ENCODE measurements at places on chromosomes 12 and 14. TPM values are rescaled to one million over a fixed set of nuclear protein-coding genes. Genes with fewer than 3 reads are reported as not detected.

INTS13 gene
- total RNA-seq = 23.9 TPM

LRRC43 gene
- total RNA-seq = not detected

MARS1 gene
- 186 TPM for total RNA-seq

LRIG3 gene
- total RNA-seq = 5.1 TPM

ADAM21 gene
- total RNA-seq = not detected

LARP4 gene
- total RNA-seq = 38.4 TPM

TMPRSS12 gene
- not detected for total RNA-seq

RIPK3 gene
- total RNA-seq = not detected

TAS2R31 gene
- not detected for total RNA-seq

TTC9 gene
- 3.0 TPM for total RNA-seq

KCNH3 gene
- total RNA-seq = 1.5 TPM

GALNT16 gene
- 3.7 TPM for total RNA-seq

SCFD1 gene
- 37.4 TPM for total RNA-seq

RNASE2 gene
- total RNA-seq = not detected

MYO1H gene
- not detected for total RNA-seq

CLEC12A gene
- total RNA-seq = not detected

SIX6 gene
- not detected for total RNA-seq

LRP1-AS gene
- not detected for total RNA-seq

TRIM9 gene
- 8.7 TPM for total RNA-seq

WNT1 gene
- total RNA-seq = not detected

GRIN2B gene
- 4.5 TPM for total RNA-seq

AQP2 gene
- not detected for total RNA-seq

SYT1 gene
- 6.2 TPM for total RNA-seq

RNU4-1 gene
- total RNA-seq = not detected

GYS2 gene
- 0.05 TPM for total RNA-seq

ASPG gene
- not detected for total RNA-seq

RASSF9 gene
- 0.67 TPM for total RNA-seq

FSCB gene
- not detected for total RNA-seq

KRT1 gene
- not detected for total RNA-seq

GPR68 gene
- total RNA-seq = 0.21 TPM

CEP170B gene
- 13.0 TPM for total RNA-seq

RAPGEF3 gene
- total RNA-seq = 0.54 TPM

KITLG gene
- 11.1 TPM for total RNA-seq

ENDOU gene
- not detected for total RNA-seq

SLC16A7 gene
- total RNA-seq = 0.21 TPM

RDH16 gene
- total RNA-seq = 0.11 TPM

CFL2 gene
- 77.4 TPM for total RNA-seq

PRKCH gene
- total RNA-seq = 4.9 TPM

KRT78 gene
- not detected for total RNA-seq

OTX2 gene
- not detected for total RNA-seq

CTSG gene
- not detected for total RNA-seq

ACSS3 gene
- not detected for total RNA-seq

FAM186B gene
- 0.11 TPM for total RNA-seq

NTS gene
- 69.3 TPM for total RNA-seq

TEX52 gene
- total RNA-seq = not detected

R3HDM2 gene
- 8.9 TPM for total RNA-seq

B4GALNT3 gene
- 0.75 TPM for total RNA-seq

TAS2R42 gene
- not detected for total RNA-seq

CCDC197 gene
- not detected for total RNA-seq

GZMH gene
- total RNA-seq = not detected

CABP1 gene
- total RNA-seq = 0.22 TPM

KLRF1 gene
- not detected for total RNA-seq

KRT2 gene
- total RNA-seq = not detected
